Right atrium auricular region (tissue), 2 donors: ENCODE measurements at places on chromosomes 3 and 15. TPM values are rescaled to one million over a fixed set of nuclear protein-coding genes. Genes with fewer than 3 reads are reported as not detected.

DNA sequence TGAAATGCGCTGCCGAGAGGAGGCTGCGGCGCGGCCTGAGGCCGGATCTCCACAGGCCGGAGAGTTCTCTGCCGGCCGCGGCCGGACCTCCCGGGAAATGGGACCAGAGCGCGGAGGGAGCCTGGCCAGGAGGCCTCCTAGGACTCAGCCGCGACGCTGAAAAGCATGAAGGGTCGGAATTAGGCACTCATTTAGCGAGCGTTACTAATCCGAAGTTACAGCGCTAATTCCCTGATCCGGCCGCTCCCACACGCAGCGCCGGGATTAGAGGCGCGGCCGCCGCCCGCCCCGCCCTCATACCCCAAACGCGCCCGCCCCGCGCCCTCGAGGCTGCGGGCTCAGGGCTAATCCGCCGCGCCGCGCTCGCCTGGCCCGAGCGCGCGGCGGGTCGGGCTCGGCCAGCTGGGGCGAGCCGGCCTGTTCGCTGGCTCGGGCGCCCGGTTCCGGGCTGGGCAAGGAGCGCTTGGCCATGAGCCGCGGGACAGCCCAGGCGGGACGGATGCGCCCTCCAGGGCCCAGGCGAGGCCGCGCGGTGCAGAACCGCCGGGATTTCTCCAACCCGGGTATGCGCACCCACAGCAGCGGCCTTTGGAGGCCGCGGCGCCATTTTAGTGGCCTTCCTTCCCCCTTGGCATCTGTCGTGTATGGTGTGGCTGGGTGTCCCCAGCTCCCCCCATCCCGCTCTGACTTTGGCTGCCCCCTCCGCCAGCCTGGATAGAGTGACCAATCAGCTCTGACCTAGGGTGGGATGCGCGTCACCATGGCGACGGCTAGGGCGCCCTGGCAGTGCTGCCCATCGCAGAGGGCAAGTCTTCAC is 36.8 kb upstream of the POLG start:
- H3K27ac ChIP-seq, result no peak overlapping the region
- H3K4me3 ChIP-seq, result peak overlapping the region; percentile 41
- H3K36me3 ChIP-seq, result no peaks in the 10 kb centered on the region
- DNase-seq, result no peak

- no peak overlapping the region for H3K27ac ChIP-seq
- no peak for DNase-seq
- H3K4me3 ChIP-seq, result no peak overlapping the region
- no peaks in the 10 kb centered on the region for H3K4me1 ChIP-seq
Measured at GRCh38 chr3:15578289-15578867, 23.0 kb downstream of the HACL1 start.

SNRPA1 gene
- total RNA-seq, result 24.9 TPM

- H3K27ac ChIP-seq, result peak within 1 kb of the TSS; percentile 90
- no peaks in the 10 kb centered on the region for H3K27me3 ChIP-seq
- no peaks in the 10 kb centered on the region for H3K36me3 ChIP-seq
- H3K4me1 ChIP-seq, result peaks cover 25% of the 10 kb centered on the region
Measured at GRCh38 chr3:97971679-97972567, at the start of gene RIOX2. Gene RIOX2, minus strand, starts transcription at chr3:97972431. Its CDS starts 4,838 bp downstream, at chr3:97967593.

DNA sequence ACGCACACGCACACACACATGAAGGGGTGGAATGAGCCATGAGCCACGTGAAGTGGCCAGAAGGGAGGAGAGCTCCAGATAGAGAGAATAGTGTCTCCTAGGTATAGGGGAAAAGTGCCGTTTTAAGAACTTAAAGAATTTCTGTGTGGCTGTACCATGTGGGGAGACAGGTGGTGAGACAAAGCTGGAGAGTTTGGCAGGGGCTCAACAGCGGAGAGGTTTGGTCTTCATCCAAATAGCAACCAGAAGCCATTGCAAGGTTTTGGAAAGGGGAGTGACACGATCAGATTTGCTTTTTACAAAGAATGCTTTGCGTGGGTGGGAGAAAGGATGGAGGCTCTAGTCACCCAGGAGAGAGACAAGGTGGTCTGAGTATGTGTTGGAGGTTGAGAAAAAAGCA is 146.0 kb downstream of the IL20RB start:
- H3K36me3 ChIP-seq, result no peaks in the 10 kb centered on the region
- DNase-seq, result no peak
- H3K27me3 ChIP-seq, result no peaks in the 10 kb centered on the region
- H3K4me1 ChIP-seq, result no peaks in the 10 kb centered on the region
- H3K27ac ChIP-seq, result no peak overlapping the region

ASB7 gene
- 5.5 TPM for total RNA-seq

DNA sequence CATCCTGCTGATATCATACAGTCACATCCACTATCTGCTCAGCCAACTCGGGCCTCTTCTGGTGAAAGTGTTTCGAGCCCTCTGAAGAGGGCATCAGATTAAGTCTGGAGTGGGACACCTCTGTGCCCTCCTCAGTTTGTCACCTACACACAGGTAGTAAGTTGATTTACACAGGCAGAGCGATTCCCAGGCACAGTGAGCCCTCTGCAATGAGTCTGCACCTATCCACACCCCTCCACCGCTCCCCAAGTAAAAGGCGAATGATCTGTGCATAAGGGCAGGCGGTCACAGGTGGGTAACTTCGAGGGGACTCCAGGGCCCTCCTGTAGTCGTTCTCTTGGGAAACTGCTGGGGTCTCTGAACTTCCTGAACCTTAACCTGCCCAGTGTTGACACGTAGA is 152.0 kb downstream of the ATP10A start:
- no peak for DNase-seq
- H3K4me3 ChIP-seq, result no peak overlapping the region
- H3K36me3 ChIP-seq, result no peaks in the 10 kb centered on the region
- no peaks in the 10 kb centered on the region for H3K27me3 ChIP-seq
- no peaks in the 10 kb centered on the region for H3K4me1 ChIP-seq

GRCh38 chr15:74630284-74631086 is 14.8 kb downstream of the CLK3 start:
- no peak overlapping the region for H3K4me3 ChIP-seq
- no peak for DNase-seq
- H3K4me1 ChIP-seq, result no peaks in the 10 kb centered on the region
- no peak overlapping the region for H3K27ac ChIP-seq

PCCB gene
- total RNA-seq, result 112 TPM

- H3K27me3 ChIP-seq, result no peaks in the 10 kb centered on the region
- no peak overlapping the region for H3K4me3 ChIP-seq
- no peak overlapping the region for H3K27ac ChIP-seq
- H3K36me3 ChIP-seq, result no peaks in the 10 kb centered on the region
Measured at GRCh38 chr3:160473978-160474377, 24.4 kb upstream of the TRIM59 start.

DNA sequence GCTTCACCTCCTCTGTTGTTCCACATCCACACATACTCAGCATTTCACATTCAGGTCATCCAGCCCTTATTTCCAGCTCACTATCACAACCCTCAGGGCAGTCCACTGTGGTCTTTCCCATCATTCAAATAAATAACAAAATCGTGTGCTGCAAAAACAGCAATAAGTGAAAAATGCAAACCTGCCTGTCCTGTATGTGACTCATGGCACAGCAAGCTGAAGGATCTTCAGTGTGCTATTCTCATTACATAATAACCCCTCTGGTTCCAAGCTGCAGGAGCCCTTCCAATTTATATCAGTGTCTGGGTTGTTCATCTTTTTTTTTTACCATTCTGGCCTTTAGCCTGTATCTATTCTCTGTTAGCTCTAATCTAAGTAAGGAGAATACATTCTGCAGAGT is 185.3 kb upstream of the UBE2E2 start:
- H3K4me3 ChIP-seq, result no peak overlapping the region
- H3K4me1 ChIP-seq, result no peaks in the 10 kb centered on the region
- no peak for DNase-seq
- no peak overlapping the region for H3K27ac ChIP-seq

ITPKA gene
- total RNA-seq, result not detected

CGNL1 gene
- total RNA-seq, result 29.8 TPM

DNA sequence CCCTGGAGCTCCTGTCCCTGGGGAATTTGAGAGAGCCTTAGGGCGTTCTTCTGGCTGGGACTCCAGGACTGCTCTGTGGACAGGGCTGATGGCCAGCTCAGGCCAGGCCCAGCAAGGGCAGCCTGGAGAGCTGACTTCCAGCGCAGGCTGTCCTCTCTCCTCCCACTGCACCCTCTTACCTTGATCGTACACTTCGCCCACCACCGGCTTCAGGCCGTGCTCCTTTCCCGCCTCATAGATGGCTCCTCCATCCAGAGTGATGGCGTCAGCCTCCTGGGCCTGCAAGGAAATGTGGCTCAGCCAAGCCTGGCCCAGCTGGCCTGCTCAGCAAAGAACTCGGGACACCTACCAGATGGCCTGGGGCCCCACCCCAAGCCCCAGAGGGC is 3.1 kb downstream of the MELTF start:
- H3K4me1 ChIP-seq, result no peaks in the 10 kb centered on the region
- DNase-seq, result peak; percentile 57
- no peaks in the 10 kb centered on the region for H3K36me3 ChIP-seq
- no peak overlapping the region for H3K27ac ChIP-seq
- H3K4me3 ChIP-seq, result no peak overlapping the region

DNA sequence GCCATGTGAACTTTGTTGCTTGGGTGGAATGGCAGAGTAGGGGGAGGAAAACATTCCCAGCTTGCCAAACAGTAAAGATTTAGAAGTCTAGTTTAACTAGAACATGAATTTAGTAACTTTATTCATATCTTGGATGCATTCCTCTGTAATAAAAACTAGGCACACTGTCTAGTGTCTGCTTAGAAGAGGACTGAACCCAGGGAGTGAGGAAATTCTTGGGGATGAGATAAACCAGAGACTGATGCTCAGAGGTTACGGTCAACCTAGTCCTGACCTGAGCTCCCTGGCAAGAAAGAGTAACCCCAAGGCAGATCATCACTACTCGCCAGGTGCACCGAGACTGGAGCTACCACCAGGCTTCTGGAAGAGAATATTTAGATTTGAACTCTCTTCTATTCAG is 58.2 kb downstream of the SNRK start:
- no peaks in the 10 kb centered on the region for H3K27me3 ChIP-seq
- no peaks in the 10 kb centered on the region for H3K4me1 ChIP-seq
- H3K36me3 ChIP-seq, result peaks cover 84% of the 10 kb centered on the region
- no peak for DNase-seq

- no peaks in the 10 kb centered on the region for H3K36me3 ChIP-seq
- no peak overlapping the region for H3K27ac ChIP-seq
- peaks cover 12% of the 10 kb centered on the region for H3K4me1 ChIP-seq
- no peaks in the 10 kb centered on the region for H3K27me3 ChIP-seq
- no peak for DNase-seq
Measured at GRCh38 chr3:194102436-194102835, 33.5 kb upstream of the HES1 start.

DNA sequence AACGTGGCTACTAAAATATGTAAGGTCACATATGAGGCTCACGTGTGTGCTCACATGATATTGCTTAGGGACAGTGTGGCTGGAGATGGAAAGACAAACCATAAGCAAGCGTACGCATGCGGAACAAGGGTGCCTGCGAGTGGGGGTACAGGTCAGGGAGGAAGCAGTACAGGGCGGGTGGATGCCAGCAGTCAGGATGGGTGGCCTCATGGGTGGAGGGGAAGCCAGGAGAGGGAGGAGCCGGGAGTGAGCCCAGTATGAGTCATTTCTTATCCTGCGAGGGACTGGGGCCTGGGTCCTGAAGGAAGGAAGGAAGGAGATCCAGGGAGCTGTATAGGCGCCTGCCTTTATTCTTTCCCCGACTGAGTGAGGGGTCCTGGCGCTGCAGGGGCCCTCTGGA is 42.0 kb upstream of the CGNL1 start:
- H3K4me1 ChIP-seq, result peaks cover 23% of the 10 kb centered on the region
- DNase-seq, result no peak
- no peak overlapping the region for H3K4me3 ChIP-seq
- H3K27me3 ChIP-seq, result no peaks in the 10 kb centered on the region

DNA sequence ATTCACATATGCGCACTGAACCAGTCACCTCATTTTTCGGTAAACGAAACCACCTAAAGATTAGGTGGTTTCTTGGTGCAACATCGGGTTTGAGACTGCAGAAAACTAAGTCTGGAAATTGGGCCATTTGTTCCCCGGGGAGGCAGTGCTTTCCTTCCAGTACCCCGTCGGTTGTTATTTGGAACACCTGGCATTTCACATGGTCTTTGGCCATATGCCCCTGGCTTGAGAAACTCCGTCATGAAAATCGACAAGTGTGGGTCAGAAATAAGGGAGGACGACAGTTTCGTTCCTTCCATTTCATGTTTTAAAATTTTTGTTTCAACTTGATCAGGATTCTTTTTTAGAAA is 544 bp upstream of the GATM start:
- DNase-seq, result no peak
- H3K27ac ChIP-seq, result peak overlapping the region; percentile 87
- H3K27me3 ChIP-seq, result no peaks in the 10 kb centered on the region
- peaks cover 35% of the 10 kb centered on the region for H3K4me1 ChIP-seq
- peak overlapping the region; percentile 53 for H3K4me3 ChIP-seq
- no peaks in the 10 kb centered on the region for H3K36me3 ChIP-seq

- DNase-seq, result no peak
- no peaks in the 10 kb centered on the region for H3K4me1 ChIP-seq
- H3K4me3 ChIP-seq, result no peak overlapping the region
Measured at GRCh38 chr3:37224879-37225278, 50.5 kb upstream of the LRRFIP2 start.

DNA sequence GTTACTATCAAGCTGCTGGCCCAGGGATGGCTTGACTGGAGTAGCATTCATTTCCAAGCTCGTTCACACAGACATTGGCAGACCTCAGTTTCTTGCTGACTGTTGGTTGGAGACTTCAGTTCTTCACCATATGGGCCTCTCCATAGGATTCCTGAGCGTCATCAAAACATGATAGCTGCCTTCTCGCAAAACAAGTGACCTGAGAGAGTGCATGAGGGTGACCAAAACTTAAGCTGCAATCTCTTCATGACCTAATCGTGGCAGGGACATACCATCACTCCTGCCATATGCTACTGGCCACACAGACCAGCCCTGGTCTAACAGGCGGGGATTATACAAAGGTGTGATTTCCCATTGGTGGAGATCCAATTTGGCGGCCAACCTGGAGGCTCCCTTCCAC is 46.0 kb upstream of the C3orf22 start:
- H3K36me3 ChIP-seq, result peaks cover 24% of the 10 kb centered on the region
- no peak for DNase-seq
- no peak overlapping the region for H3K4me3 ChIP-seq
- H3K27ac ChIP-seq, result no peak overlapping the region
- peaks cover 7% of the 10 kb centered on the region for H3K4me1 ChIP-seq

LYSMD4 gene
- total RNA-seq, result 12.5 TPM

DNA sequence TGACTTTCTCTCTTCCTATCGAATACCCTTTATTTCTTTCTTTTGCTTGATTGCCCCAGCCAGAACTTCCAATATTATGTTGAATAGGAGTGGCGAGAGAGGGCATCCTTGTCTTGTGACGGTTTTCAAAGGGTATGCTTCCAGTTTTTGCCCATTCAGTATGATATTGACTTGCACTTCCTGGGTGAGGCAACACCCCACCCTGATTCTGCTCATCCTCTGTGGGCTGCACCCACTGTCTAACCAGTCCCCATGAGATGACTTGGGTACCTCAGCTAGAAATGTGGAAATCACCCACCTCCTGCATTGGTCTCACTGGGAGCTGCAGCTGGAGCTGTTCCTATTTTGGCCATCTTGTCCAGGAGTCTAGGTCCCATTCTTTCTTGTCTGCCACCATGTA is 44.8 kb upstream of the KCNH8 start:
- no peaks in the 10 kb centered on the region for H3K4me1 ChIP-seq
- H3K27me3 ChIP-seq, result no peaks in the 10 kb centered on the region
- no peak overlapping the region for H3K27ac ChIP-seq
- no peaks in the 10 kb centered on the region for H3K36me3 ChIP-seq
- DNase-seq, result no peak
- no peak overlapping the region for H3K4me3 ChIP-seq
